ENCODE measurements at places on chromosomes 6 and 20. TPM values are rescaled to one million over a fixed set of nuclear protein-coding genes. Genes with fewer than 3 reads are reported as not detected.

TBCC gene
- total RNA-seq, result 19.5 TPM

STMND1 gene
- not detected for total RNA-seq

DNA sequence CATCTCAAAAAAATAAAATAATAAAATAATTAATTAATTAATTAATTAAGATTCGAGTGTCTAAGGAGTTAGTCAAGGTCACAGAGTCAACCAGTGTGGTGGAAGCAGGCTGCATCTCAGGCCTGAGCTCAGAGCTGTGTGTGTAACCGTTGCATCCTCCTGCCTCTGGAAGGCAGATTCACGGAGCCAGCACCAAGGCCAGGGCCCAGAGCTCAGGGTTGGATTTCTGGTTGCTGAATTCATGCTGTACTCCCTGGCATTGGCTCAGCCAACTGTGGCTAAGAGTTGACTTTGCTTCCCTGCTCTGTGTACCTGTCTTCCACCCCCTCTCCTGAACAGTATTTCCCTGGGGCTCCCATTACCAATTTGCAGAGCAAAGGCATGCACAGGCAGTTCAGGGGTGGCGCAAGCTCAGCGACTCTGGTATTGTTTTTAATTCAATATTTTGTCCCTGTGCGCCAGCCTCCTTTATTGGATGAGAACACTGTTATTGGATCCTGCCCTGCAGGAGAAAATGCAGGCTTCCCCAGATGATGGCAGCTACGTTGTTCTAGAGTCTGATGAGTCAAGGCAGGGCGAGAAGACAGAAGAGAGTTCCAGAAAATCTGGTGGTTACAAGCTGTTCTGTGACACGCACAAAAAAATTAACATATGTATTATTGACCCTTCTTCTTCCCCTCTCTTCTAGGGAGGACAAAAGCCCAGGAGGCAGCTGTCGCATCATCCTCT, 12.3 kb upstream of the CTNNBL1 start:
- no peak overlapping the region for H3K4me3 ChIP-seq
- no peak for DNase-seq
- H3K27me3 ChIP-seq, result peaks cover 18% of the 10 kb centered on the region
- H3K27ac ChIP-seq, result no peak overlapping the region
- no peaks in the 10 kb centered on the region for H3K36me3 ChIP-seq

GRCh38 chr6:97282238-97282725, 734 bp downstream of the MMS22L start:
- H3K4me1 ChIP-seq, result peaks cover 29% of the 10 kb centered on the region
- peak overlapping the region; percentile 81 for H3K27ac ChIP-seq
- H3K27me3 ChIP-seq, result peaks cover 11% of the 10 kb centered on the region

DNA sequence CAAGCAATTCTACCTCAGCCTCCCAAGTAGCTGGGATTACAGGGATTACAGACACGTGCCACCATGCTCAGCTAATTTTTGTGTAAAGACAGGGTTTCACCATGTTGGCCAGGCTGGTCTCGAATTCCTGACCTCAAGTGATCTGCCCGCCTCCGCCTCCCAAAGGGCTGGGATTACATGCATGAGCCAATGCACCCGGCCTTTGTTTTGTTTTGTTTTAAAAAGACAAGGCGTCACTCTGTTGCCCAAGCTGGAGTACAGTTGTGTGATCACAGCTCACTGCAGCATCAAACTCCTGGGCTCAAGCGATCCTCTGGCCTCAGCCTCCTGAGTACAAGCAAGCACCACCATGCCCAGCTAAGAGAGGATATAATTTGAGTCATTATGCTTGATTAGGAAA, 5.4 kb downstream of the SERINC3 start:
- no peak overlapping the region for H3K27ac ChIP-seq
- peaks cover 34% of the 10 kb centered on the region for H3K4me1 ChIP-seq

GRCh38 chr6:14810021-14810420, 435.8 kb upstream of the JARID2 start:
- no peak overlapping the region for H3K27ac ChIP-seq
- no peak for DNase-seq
- peaks cover 5% of the 10 kb centered on the region for H3K36me3 ChIP-seq
- H3K4me1 ChIP-seq, result no peaks in the 10 kb centered on the region
- peaks cover 2% of the 10 kb centered on the region for H3K27me3 ChIP-seq
- no peak overlapping the region for H3K4me3 ChIP-seq

- no peak overlapping the region for H3K27ac ChIP-seq
- no peak for DNase-seq
- H3K4me1 ChIP-seq, result no peaks in the 10 kb centered on the region
- no peak overlapping the region for H3K4me3 ChIP-seq
These were observed 416.2 kb upstream of the CDH4 start for GRCh38 chr20:60835876-60836275.

Data from activated T-helper 2 cell treated with anti-CD3 and anti-CD28 coated beads, Interferon-gamma antibody, Interleukin-2, Interleukin-4, amounts not matched to agents 10 μg/mL and 5 μg/mL and 100 μg/mL, durations not matched to agents 14 hours and 24 hours and 36 hours (primary cell).